H9 (cell line): ENCODE measurements at places on chromosomes 5 and 9. TPM values are rescaled to one million over a fixed set of nuclear protein-coding genes. Genes with fewer than 3 reads are reported as not detected.

GRCh38 chr5:127699416-127699815 lies 3.8 kb upstream of the CCDC192 start:
- H3K4me3 ChIP-seq, result no peak overlapping the region
- H3K4me1 ChIP-seq, result 0 out of 2 replicates have a peak, but pooled peaks cover 5% of the 10 kb centered on the region
- DNase-seq, result no peak
- H3K36me3 ChIP-seq, result no peaks in the 10 kb centered on the region
- no peak overlapping the region for H3K27ac ChIP-seq

- no peaks in the 10 kb centered on the region for H3K36me3 ChIP-seq
- no peaks in the 10 kb centered on the region for H3K4me1 ChIP-seq
- no peak for DNase-seq
- no peaks in the 10 kb centered on the region for H3K27me3 ChIP-seq
- H3K4me3 ChIP-seq, result no peak overlapping the region
- H3K27ac ChIP-seq, result no peak overlapping the region
Observed at GRCh38 chr5:143354025-143354424, 49.5 kb downstream of the NR3C1 start.

DNA sequence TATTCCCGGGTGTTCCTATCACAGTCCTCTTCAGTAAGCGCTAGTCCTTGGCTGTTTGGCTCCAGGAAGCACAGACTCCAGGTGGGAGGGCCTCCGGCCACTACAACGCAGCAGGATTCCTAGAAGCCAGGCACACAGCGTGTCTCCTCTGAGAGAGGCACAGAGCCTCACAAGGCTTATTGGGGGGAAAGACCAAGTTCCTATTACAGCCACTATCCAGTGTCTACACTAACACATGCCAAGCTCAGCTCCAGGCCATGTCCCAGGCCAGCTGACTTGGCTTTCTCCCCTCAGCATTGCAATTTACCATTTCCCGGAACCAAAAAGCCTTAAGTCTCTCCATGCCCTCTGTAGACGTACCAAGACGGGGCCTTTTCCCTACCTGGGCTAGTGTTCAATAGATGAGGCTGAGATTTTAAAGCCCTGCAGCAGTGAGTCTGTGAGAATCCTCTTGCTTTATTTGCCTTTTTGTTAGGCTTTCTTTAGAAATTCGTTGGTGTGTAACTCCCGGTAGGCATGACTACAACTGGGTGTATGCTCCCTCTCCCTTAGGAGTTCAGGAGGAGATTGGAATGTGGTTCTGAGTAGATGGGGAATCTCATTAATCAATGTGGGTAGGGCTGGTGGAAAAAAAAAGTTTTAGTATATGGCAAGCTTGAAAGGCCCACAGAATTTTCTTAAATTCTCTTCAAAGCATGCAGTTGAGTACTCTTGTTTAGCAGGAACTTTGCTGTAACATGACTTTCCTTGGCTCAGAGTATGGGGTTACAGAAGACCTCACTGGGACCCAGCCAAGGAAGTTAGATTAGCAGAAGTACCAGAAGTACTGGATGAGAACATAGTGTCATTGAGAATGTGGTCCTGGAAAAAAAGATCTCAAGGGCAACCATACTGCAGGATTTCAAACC lies 84.3 kb upstream of the SLC1A3 start:
- no peak overlapping the region for H3K4me3 ChIP-seq
- H3K36me3 ChIP-seq, result no peaks in the 10 kb centered on the region
- no peak overlapping the region for H3K27ac ChIP-seq
- DNase-seq, result no peak
- no peaks in the 10 kb centered on the region for H3K27me3 ChIP-seq

- no peak overlapping the region for H3K4me3 ChIP-seq
- peaks cover 37% of the 10 kb centered on the region for H3K36me3 ChIP-seq
- H3K27ac ChIP-seq, result no peak overlapping the region
- no peak for DNase-seq
- no peaks in the 10 kb centered on the region for H3K27me3 ChIP-seq
Observed at GRCh38 chr5:173736923-173737412, 120.5 kb upstream of the BOD1 start.

- H3K4me1 ChIP-seq, result peaks cover 5% of the 10 kb centered on the region; the same call in 1 of the 2 replicates
- no peak for DNase-seq
- no peaks in the 10 kb centered on the region for H3K27me3 ChIP-seq
- no peaks in the 10 kb centered on the region for H3K36me3 ChIP-seq
- no peak overlapping the region for H3K4me3 ChIP-seq
Observed at GRCh38 chr9:114413861-114414301, 26.1 kb upstream of the AKNA start.

GRCh38 chr9:22590336-22591033 lies 143.9 kb downstream of the DMRTA1 start:
- H3K36me3 ChIP-seq, result no peaks in the 10 kb centered on the region
- no peak overlapping the region for H3K4me3 ChIP-seq
- H3K27ac ChIP-seq, result no peak overlapping the region
- H3K4me1 ChIP-seq, result no peaks in the 10 kb centered on the region; the same call in 1 of the 2 replicates
- no peak for DNase-seq

GRCh38 chr9:19193029-19193324 lies 37.5 kb upstream of the DENND4C start:
- no peak overlapping the region for H3K4me3 ChIP-seq
- no peak overlapping the region for H3K27ac ChIP-seq
- no peaks in the 10 kb centered on the region for H3K4me1 ChIP-seq
- no peak for DNase-seq
- H3K36me3 ChIP-seq, result no peaks in the 10 kb centered on the region

GRCh38 chr5:88662846-88663245 lies 220.1 kb downstream of the MEF2C start:
- DNase-seq, result no peak
- H3K27ac ChIP-seq, result no peak overlapping the region
- peaks cover 41% of the 10 kb centered on the region for H3K27me3 ChIP-seq
- 0 out of 2 replicates have a peak, but pooled peaks cover 2% of the 10 kb centered on the region for H3K4me1 ChIP-seq
- H3K36me3 ChIP-seq, result no peaks in the 10 kb centered on the region
- H3K4me3 ChIP-seq, result no peak overlapping the region

DNA sequence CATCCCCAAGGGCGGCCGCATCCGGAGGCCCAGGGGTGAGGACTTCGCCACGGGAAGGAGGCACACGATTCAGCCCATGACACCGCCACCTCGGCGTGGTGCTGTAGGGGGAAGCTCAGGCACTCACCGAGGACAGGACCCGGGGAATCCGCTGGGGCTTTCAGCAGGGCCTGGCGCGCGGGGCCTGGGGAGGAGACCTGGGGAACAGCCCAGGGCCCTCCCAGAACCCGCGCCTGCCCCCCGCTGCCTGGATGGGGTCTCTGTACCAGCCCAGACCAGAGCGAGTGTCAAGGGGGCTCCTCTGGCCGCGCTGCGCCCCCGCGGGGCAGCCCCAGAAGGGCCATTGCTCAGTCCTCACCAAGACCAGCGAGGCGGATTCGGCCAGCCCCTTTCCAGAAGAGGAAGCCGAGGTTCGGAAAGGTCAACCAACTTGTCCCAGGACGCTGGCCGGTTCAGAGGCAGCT lies 12.8 kb downstream of the COL23A1 start:
- no peak overlapping the region for H3K27ac ChIP-seq
- H3K4me3 ChIP-seq, result peak overlapping the region; percentile 72
- peak; percentile 72 for DNase-seq
- H3K4me1 ChIP-seq, result no peaks in the 10 kb centered on the region
- H3K36me3 ChIP-seq, result peaks cover 8% of the 10 kb centered on the region

GRCh38 chr9:14710804-14711203 lies 11.7 kb downstream of the CER1 start:
- H3K4me1 ChIP-seq, result no peaks in the 10 kb centered on the region
- H3K27ac ChIP-seq, result no peak overlapping the region
- H3K27me3 ChIP-seq, result no peaks in the 10 kb centered on the region

DNA sequence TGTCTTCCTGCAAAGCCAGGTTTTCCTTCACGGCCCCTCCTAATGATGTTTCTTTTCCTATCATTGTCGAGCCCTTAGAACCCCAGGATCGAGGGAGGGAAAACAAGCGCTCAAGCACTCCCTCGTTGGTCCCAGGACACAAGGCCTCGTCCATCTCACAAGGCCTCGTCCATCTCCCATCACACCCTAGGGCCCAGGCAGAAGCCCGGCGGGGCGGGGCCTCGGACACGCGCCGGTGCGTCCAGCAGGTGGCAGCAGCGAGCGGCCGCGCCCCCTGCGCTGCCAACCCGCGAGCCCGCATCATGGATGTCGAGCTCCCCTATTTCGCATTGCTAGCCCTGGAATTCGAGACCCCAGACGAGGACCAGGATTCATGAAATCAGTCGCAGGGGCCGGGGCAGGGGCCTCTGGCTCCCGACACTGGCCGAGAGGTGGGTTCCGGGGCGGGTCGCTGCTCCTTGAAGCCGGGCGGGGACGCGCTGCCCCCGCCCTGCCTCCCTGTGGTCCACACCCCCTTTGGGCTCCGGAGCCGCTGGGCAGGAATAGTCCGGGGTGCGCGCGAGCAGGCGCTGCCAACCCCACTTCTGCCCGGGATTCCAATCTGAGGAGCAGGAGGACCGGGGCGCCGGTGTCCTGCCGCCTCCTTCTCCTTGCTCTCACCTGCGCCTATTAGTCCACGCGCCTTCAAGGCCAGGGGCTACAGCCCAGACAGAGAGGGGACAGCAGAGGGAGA lies at the start of gene ABLIM3:
Gene ABLIM3, plus strand, starts transcription at position 270 of the 733 bp plus-strand sequence. CDS start 603 bp downstream, outside the sequence.
- no peak within 1 kb of the TSS for H3K27ac ChIP-seq
- H3K27me3 ChIP-seq, result no peaks in the 10 kb centered on the region; the same call in 1 of the 2 replicates
- no peaks in the 10 kb centered on the region for H3K4me1 ChIP-seq
- peak within 1 kb of the TSS; percentile 80 for H3K4me3 ChIP-seq
- peak; percentile 86 for DNase-seq
- H3K36me3 ChIP-seq, result no peaks in the 10 kb centered on the region

DNA sequence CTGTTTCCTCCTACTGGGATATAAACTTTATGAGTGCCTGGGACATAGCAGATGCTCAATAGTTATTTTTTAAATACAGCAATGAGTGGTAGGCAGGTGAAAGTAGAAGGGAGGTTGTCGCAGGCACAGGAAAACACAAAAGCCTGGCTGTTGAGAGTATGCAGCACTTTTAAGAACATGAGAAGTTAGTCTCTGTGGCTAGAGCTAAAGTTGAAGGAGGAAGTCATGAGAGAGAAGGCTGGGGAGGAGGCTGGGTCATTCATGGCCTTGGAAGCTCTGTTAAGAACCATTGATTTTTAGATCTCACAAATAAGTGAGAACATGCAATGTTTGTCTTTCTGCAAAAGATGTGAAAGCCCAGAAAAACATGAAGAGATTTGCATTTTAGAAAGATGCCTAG lies 126.7 kb downstream of the PRKACG start:
- H3K27me3 ChIP-seq, result no peaks in the 10 kb centered on the region
- H3K4me1 ChIP-seq, result 0 out of 2 replicates have a peak, but pooled peaks cover 2% of the 10 kb centered on the region
- no peak overlapping the region for H3K4me3 ChIP-seq
- H3K36me3 ChIP-seq, result no peaks in the 10 kb centered on the region; the same call in 2 of the 3 replicates

GRCh38 chr9:103533318-103533717 lies 538.2 kb downstream of the CYLC2 start:
- no peak overlapping the region for H3K4me3 ChIP-seq
- H3K4me1 ChIP-seq, result no peaks in the 10 kb centered on the region
- no peaks in the 10 kb centered on the region for H3K36me3 ChIP-seq
- no peak overlapping the region for H3K27ac ChIP-seq
- no peaks in the 10 kb centered on the region for H3K27me3 ChIP-seq

DNA sequence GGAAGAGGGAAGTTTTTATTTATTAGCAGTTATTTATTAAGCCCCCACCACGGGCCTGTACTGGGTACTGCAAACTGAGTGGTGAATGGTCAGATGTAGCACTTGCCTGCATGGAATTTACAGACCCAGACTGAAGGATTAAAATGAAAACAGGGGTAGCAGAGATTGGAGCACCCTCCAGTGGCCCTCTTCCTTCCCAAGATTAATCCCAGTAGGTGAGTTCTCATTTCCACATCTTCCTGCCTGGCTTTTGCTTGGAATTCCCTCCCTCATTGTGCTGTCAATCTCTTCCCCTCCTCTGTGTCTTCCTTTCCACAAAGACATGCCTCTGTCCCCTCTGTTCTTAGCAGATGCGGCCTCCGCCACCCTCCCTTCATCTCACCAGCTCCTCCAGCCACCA lies 39.2 kb downstream of the MVB12B start:
- peaks cover 22% of the 10 kb centered on the region for H3K36me3 ChIP-seq
- no peaks in the 10 kb centered on the region for H3K27me3 ChIP-seq
- no peak overlapping the region for H3K4me3 ChIP-seq
- H3K4me1 ChIP-seq, result no peaks in the 10 kb centered on the region
- no peak for DNase-seq

DNA sequence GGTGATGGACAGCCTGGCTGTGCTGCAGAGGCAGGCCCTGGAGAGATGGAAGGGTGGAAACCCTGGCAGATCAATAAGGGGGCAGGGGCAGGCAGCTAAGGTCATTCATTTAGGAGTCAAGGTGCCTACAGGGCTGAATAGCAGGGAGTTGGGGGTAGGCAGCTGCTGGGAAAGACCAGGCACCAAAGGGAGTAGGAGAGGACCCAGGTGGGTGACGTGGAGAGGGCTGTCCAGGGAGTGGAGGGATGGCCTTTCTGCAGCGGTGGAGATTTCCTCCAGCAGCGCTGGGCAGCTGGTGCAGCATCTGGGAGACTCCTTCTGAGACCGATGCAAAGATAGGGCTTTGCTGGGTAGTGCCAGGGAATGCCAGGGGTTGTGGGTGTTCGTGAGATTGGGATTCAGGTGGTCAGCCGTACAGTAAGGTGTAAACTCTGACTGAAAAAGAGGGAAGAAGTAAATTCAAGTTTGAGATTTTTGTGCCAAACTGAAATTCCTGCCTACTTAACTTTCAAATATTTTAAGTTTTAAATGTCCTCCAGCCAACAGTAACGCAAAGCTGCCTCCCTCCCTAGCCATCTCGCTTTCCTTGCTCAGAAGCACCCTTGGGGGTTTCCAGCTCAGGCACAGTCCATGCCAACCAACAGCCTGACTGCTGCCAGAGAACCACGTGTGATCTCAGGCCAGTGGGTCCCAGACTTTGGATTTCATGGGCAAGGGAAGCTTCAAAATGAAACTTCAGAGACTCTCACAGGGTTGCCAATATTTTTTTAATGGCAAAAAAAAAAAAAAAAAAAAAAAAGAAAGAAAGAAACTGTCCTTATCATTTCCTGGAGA lies 18.6 kb upstream of the ANGPTL2 start:
- peak; percentile 17 for DNase-seq
- no peaks in the 10 kb centered on the region for H3K27me3 ChIP-seq
- H3K27ac ChIP-seq, result no peak overlapping the region

Gene PIP5K1B
- total RNA-seq, result 1.7 and 2.5 TPM in 2 replicates

Gene TSSK1B
- 0.17 TPM in 1 of 2 replicates, not detected in the other for total RNA-seq

Gene ATP6V0E1
- 101 TPM in 2 replicates for total RNA-seq

Gene FABP6
- 5.2 and 6.2 TPM in 2 replicates for total RNA-seq

Gene NRARP
- 22.8 and 23.8 TPM in 2 replicates for total RNA-seq

Gene OR4F3
- total RNA-seq, result not detected in 2 replicates

Gene SPACA9
- total RNA-seq, result 0.99 and 1.3 TPM in 2 replicates

Gene GABRA1
- total RNA-seq, result not detected in 2 replicates

Gene SLC1A1
- 4.2 and 4.7 TPM in 2 replicates for total RNA-seq

Gene CAVIN4
- 6.8 and 7.3 TPM in 2 replicates for total RNA-seq

Gene SYK
- 7.9 and 8.0 TPM in 2 replicates for total RNA-seq

Gene SHISAL2B
- total RNA-seq, result 5.0 and 5.4 TPM in 2 replicates

Gene CARD19
- 21.4 and 23.6 TPM in 2 replicates for total RNA-seq

Gene ARID3C
- total RNA-seq, result not detected in 2 replicates
